ENCODE measurements at places on chromosomes 7 and 10.

- DNase-seq = no peak
These were observed 486.4 kb upstream of the MKI67 start for GRCh38 chr10:128612631-128613030.

DNA sequence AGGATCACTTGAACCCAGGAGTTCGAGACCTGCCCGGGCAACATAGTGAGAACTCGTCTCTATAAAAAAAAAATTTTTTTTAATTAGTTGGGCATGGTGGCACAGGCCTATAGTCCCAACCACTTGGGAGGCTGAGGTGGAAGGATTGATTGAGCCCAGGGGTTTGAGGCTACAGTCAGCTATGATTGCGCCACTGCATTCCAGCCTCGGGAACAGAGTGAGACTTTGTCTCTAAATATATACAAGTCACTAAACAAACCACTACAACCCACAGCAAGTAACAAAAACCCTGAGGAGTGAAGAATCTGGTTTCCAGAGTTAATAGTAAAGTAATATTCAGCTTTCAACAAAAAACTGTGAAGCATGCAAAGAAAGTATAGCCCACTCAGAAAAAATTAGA lies 32.7 kb upstream of the HHEX start:
- no peak for DNase-seq

DNA sequence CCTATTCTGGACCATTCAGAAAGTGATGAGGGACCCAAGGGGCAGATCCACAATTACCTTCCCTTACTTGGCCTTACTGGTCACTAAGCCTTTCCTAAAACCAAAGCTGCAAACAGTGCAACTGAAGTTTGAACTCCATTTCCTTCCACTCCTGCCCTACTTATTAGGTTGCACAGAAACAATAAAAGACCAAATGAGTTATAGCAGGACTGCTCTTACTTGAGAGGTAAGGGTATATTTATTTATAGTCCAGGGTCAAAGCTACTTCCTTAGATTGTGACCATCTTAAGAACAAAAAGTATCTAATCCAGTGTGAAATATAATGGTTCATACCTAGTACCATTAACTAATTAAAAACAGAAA lies 27.0 kb downstream of the CDK6 start:
- DNase-seq = no peak

DNA sequence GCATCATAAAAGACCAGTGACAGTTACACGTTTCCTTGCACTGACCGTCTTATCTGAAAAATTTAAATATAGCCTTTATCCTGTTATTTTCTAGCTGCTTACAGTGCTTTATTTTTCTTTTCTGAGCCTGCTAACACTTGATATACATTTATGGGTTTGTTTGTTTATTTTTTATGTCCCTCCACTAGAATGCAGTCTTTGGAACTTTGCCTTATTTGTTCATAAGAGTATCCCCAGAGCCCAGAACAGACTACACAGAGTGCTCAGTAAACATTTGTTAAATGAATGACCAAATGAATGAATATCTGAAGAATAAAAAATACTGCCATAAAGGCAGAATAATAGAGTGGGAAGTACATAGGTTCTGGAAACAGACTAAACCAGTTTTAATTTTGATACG lies 202.3 kb upstream of the LRRN3 start:
- no peak for DNase-seq

DNA sequence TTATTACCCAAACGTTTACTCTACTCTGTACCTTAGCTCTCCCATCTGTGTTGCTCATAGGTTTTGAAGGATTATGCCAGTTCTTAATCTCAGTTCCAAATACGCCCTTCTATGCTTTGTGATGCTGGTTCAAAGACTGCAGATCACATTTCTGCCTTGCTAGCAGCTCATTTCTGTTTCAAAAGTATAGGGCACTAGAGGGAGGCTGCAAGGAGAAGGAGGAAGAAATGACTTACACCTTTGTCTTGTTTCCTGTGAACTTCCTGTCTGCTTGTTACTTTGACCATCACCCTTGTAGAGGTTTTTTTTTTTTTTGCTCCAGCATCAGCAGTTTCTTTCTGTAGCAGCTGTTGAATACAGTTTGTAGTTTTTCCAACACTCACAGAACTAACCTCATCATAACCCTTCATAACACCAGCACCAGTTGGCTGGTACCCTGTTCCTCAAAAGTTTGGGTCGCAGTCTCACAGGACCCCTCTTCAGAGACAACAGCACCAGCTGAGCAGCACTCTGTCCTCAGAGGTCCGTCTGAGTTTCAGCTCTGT lies 16.5 kb downstream of the SLK start:
- DNase-seq = no peak

DNA sequence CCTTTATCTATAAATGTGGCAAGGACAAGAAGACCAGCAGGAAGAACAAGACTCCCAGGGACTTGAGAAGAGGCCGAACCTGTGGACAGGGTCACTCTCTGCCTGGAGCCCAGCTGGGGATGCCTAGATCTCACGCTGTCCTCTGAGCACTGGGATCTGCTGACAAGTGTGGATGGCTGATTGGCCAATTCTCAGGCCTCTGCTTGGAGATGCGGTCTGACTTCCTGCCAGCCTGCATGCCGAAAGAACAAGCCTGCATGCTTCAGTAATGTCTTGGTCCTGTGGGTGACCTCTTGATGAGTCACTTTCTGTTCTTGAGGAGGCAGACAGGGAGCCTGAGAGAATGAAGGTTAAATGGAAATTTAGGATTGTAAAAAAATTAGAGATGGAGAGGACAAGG lies 84.7 kb downstream of the TMEM178B start:
- no peak for DNase-seq

- no peak for DNase-seq
These were observed 70.4 kb downstream of the FAM171A1 start for GRCh38 chr10:15300697-15301096.

DNA sequence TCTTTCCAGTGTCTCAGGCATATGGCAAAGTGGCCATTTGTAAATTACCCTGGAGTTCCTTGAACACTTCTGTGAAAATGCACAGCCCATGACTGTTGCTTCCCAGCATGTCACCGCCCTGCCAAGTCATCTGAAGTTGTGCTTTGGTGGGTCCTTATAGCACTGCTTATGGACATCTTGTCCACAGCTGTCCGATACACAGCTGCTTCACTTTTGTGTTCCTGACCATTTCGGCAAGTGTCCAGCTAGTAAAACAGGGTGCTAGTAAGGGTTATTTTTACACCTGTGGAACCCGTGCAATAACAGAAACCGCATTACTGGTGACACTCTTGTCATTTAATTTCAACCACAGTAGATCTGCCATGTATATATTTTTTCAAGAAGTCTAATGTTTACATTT lies 29.7 kb downstream of the PIP4K2A start:
- DNase-seq = no peak

GRCh38 chr7:121390617-121391016 lies 5.5 kb downstream of the FAM3C start:
- no peak for DNase-seq

- DNase-seq = no peak
These were observed 837.8 kb upstream of the LRRN3 start for GRCh38 chr7:110253093-110253492.

GRCh38 chr10:106312087-106312486 lies 852.4 kb downstream of the SORCS1 start:
- DNase-seq = no peak

DNA sequence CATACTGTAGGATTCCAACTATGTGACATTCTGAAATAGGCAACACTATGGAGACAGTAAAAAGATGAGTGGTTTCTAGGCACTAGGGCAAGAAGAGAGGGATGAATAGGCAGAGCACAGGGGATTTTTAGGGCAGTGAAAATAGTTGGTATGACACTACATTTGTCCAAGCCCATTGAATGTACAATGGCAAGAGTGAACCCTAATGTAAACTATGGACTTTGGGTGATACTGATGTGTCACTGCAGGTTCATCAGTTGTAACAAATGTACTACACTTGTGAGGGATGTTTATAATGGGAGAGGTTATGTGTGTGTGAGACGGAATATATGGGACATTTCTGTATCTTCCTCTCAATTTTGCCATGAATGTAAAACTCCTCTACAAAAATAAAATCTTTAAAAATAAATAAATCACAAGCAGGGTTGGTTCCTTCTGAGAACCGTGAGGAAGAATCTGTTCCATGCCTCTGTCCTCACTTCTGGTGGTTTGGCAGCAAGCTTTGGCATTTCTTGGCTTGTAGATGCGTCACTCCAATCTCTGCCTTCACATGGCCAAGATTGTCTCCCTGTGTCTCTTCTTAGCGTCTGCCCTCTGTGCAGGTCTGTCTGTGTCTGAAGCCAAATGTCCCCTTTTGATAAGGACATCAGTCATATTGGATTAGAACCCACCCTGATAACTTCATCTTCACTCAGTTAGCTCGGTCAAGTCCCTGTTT lies 83.1 kb upstream of the AGBL3 start:
- no peak for DNase-seq

DNA sequence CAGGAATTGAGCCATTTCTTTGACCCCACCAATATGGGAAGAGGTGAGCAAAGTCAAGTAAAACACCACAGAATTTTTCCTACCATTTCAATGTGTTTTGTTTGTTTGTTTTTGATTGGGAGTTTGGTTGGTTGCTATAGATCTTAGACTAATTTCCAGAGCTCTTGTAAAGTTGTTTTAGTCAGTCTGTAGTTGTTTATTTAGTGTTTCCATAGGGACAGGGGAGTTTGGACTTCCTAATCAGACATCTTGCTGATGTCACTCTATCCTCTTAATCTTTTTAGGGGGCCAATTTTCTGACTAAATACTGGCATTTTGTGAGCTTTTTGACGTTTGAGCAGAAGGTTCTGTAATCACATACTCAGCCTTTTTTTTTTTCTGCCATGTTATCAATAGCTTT lies 266.9 kb downstream of the ABCA13 start:
- no peak for DNase-seq

GRCh38 chr7:127946847-127947246 lies 84.4 kb downstream of the LRRC4 start:
- DNase-seq = no peak

DNA sequence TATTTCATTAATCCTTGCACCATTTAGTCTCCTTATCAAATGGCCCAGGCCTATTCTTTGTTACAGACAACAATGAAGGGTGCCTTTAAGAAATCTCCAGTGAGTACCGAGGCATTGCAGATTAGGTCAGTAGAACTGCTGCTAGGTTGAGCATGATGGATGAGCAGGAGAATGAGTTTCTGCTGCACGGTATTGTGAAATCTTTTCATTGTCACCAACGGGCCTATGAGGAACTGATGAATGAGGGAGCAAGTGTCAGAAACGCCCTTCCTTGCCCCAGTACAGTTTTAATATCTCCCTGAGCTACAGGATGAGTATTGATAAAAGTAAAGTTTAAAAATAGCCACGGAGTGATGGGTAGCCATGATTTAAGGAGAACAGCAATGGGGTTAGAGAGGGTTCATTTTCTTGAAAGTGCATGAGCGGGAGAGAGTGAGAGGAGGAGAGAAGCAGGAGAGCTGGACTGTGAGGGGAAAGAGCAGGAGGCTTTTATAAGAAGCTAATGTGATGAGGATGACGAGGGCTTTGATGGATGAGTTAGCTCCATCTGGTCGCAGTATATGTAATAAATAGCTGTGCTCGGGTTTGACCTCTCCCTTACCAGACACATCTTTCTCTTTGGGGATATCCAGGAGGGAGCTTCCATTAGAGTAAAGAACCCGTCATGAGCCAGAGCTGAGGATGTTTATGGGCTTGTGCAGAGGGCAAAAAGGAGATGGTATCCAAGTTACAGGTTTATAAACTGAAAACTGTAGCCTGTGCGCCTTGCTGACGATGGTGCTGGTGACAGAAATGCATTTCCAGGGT lies 526.1 kb downstream of the LRMDA start:
- no peak for DNase-seq

DNA sequence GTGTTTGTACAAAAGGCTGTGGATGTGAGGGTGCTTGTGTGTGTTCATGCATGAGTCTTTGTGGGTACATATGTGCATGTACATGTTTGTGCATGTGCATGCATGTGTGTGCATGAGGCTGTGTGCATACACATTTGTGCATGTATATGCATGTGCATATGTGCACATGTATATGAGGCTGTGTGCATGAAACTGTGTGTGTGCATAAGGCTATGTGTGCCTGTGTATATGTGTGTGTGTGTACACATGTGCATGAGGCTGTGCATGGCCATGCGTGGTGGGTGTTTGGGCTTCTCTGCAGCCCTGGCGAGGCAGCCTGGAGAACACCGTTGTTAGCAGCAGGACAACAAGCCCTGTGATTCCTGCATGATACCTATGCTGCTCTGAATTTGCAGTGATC lies 207.7 kb upstream of the ADCY1 start:
- no peak for DNase-seq

GRCh38 chr10:63630931-63631680 lies 109.9 kb downstream of the REEP3 start:
- DNase-seq = no peak

- no peak for DNase-seq
These were observed 180.2 kb downstream of the XPNPEP1 start for GRCh38 chr10:109743146-109743545.

GRCh38 chr7:1253681-1254181 lies 21.1 kb downstream of the UNCX start:
- DNase-seq = no peak

DNA sequence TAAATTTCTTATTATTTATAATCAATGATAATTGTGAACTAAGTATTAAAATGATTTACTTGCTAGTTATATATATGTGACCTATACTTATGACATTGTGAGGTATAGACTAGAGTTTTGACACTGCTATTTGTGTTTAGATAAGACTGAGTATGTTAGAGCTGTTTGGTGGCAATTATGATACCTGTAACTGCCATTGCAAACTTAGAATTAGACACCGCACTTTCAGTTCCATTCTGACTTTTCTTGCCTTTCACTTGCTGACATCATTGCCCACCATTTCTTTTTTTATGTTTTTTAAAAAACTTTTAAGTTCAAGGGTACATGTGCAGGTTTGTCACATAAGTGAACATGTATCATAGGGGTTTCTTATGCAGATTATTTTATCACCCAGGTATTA lies 214.5 kb downstream of the MBL2 start:
- DNase-seq = no peak

DNA sequence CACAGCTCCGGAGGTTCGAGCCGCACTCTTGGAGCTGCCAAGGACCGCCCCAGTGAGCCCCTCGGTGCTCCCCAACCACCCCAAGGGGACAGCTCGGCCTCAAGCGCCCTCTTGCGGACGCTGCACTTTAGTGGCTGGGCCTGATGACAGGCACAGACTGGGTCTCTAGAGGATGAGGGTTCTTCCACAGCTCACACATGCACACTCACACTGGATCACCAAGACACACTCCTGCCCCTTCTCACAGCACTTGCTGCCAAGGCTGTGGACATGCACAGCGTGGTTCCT lies 2.1 kb downstream of the RET start:
- DNase-seq = no peak

- no peak for DNase-seq
These were observed 11.5 kb upstream of the TAS2R39 start for GRCh38 chr7:143171697-143172096.

DNA sequence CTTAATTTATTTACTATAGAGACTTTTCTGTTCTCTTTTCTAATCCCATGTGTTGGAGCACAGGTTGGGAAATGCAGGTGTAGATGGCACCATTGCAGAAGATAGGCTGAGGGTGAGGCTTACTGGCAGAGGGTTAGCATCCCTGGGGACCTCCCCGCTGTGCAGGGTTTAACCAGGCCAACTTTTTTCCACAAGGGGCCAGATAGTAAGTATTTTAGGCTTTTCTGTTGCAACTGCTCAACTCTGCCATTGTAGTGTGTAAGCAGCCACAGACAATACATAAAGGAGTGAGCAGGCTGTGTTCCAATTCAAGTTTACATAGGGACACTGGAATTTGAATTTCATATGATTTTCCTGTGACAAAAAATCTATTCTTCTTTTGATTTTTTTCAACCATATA lies 34.6 kb upstream of the AOAH start:
- DNase-seq = no peak

- DNase-seq = no peak
These were observed 31.7 kb downstream of the PODXL start for GRCh38 chr7:131524703-131525102.

GRCh38 chr7:31948029-31948428 lies 122.2 kb downstream of the PDE1C start:
- no peak for DNase-seq

Data from stimulated activated naive CD4-positive, alpha-beta T cell treated with Interleukin-2 at 50 U/mL for 16 hours (primary cell).